ENCODE measurements at places on chromosomes 6 and 20. TPM values are rescaled to one million over a fixed set of nuclear protein-coding genes. Genes with fewer than 3 reads are reported as not detected.

- H3K4me3 ChIP-seq, result no peak overlapping the region
- no peaks in the 10 kb centered on the region for H3K4me1 ChIP-seq
- H3K27me3 ChIP-seq, result no peaks in the 10 kb centered on the region
- H3K27ac ChIP-seq, result no peak overlapping the region
Measured at GRCh38 chr6:120873125-120873865, 461.0 kb downstream of the TBC1D32 start.

DNA sequence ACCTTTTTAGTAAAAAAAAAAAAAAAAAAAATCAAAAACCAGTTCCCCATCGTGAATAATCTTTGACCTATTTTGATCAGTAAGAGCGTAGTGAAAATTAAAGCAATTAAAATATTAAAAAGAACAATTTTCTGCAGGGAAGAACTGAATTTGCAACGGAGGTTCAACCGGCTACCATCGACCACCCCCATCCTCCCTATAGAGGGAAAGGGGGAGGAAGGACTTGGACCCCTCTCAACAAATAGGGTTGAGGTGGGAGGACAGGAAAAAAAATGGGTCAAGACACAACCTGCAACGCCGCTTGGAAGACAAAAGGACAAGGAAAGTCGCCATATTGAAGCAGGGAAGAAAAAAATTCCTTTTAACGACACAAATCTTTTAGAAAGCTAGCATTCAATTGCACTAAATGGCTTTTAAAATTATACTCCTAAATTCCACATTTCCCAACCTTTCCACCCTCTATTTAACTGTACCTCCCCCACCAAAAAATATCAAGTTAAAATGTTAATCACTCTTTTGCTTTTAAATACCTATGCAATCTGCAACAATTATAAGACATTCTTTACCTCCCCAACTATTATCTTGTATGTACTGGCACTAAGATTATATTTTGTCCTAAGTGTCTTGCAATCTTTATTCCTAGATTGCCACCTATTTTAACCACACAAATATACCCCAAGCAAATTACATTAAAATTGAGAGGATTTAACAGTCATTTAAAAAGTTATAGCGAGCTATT lies 1.7 kb downstream of the PPP1R10 start:
- peak overlapping the region; percentile 90 for H3K4me3 ChIP-seq
- no peaks in the 10 kb centered on the region for H3K36me3 ChIP-seq
- H3K4me1 ChIP-seq, result peaks cover 6% of the 10 kb centered on the region
- H3K27ac ChIP-seq, result peak overlapping the region; percentile 95
- DNase-seq, result no peak
- H3K27me3 ChIP-seq, result no peaks in the 10 kb centered on the region

- no peak overlapping the region for H3K4me3 ChIP-seq
- H3K27me3 ChIP-seq, result no peaks in the 10 kb centered on the region
- H3K36me3 ChIP-seq, result no peaks in the 10 kb centered on the region
- H3K4me1 ChIP-seq, result no peaks in the 10 kb centered on the region
- no peak for DNase-seq
- no peak overlapping the region for H3K27ac ChIP-seq
Measured at GRCh38 chr6:51842804-51843378, 244.5 kb downstream of the PKHD1 start.

- no peaks in the 10 kb centered on the region for H3K36me3 ChIP-seq
- peaks cover 2% of the 10 kb centered on the region for H3K4me1 ChIP-seq
- H3K27ac ChIP-seq, result no peak overlapping the region
- no peak for DNase-seq
- no peaks in the 10 kb centered on the region for H3K27me3 ChIP-seq
- no peak overlapping the region for H3K4me3 ChIP-seq
Measured at GRCh38 chr20:64121586-64121985, 14.2 kb upstream of the NPBWR2 start.

DNA sequence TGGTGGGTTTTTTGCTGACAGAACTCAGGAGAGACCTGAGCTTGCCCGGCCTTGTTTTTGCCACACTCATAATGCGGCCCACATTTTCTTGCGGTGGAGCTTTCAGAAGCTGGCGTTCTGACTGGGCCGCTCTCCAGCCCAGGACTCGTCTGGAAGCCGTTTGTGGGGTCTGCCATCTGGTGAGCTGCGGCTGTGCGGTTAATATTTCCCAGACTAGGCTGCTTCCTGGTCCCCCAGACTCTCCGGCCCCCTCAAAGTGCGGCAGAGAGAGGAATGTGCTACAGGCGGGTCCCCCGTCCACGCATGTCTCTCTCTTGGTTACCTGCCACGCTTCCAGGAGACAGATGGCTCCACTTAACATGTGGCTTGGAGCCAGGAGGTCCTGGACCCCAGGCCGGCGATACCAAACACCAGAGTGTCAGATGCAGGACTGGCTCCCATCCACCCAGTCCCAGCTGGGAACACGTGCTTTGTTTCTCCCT lies 128.9 kb upstream of the PMEPA1 start:
- peak; percentile 30 for DNase-seq
- H3K36me3 ChIP-seq, result no peaks in the 10 kb centered on the region
- H3K27ac ChIP-seq, result peak overlapping the region; percentile 34
- no peaks in the 10 kb centered on the region for H3K27me3 ChIP-seq
- no peak overlapping the region for H3K4me3 ChIP-seq

DNA sequence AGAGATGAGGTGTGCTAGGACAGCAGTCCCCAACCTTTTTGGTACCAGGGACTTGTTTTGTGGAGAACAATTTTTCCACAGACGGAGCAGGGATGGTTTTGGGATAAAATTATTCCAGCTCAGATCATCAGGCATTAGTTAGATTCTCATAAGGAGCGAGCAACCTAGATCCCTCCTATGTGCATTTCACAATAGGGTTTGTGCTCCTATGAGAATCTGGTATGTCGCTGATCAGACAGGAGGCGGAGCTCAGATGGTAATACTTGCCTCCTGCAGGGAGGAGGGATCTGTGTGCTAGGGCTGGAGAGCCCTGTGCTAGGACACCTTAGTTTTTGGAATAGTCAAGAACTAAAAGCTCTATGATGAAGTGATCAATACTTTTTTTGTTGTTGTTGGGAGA lies 2.5 kb downstream of the SMIM13 start:
- H3K4me3 ChIP-seq, result no peak overlapping the region
- no peak for DNase-seq
- H3K27me3 ChIP-seq, result no peaks in the 10 kb centered on the region
- peaks cover 3% of the 10 kb centered on the region for H3K4me1 ChIP-seq
- no peaks in the 10 kb centered on the region for H3K36me3 ChIP-seq

DNA sequence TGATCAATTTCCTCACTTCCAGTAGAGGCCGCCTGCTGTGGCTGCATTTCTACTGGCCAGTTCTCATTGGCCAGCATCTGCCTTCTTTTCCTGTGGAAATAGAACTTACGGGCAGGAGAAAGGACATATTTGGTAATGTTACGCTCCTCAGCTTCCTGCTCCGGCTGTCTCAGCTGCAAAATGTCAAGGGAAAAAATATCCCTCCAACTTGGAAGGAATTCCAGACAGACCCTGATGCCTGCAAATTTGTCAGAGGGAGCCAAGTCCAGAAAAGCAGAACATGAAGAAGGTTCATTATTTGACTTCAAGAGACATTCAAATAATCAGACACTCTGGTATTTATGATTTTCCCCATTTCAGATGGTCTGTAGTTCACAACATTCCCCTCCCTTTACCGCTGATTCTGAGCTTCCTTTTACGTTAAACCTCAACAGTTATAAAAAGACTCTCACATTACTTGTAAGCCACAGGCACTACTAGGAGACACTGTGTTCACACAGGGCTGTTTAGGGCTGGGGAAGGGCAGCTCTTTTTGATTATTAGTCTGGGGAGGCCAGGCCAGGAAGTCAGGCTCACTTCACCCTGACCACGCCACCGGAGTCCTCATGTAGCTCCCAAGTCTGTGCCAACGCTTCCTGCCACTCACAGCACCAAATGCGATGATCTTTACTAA lies 179.6 kb upstream of the CCN2 start:
- H3K4me1 ChIP-seq, result peaks cover 7% of the 10 kb centered on the region
- no peaks in the 10 kb centered on the region for H3K27me3 ChIP-seq
- H3K27ac ChIP-seq, result peak overlapping the region; percentile 41
- H3K4me3 ChIP-seq, result no peak overlapping the region
- no peaks in the 10 kb centered on the region for H3K36me3 ChIP-seq

DNA sequence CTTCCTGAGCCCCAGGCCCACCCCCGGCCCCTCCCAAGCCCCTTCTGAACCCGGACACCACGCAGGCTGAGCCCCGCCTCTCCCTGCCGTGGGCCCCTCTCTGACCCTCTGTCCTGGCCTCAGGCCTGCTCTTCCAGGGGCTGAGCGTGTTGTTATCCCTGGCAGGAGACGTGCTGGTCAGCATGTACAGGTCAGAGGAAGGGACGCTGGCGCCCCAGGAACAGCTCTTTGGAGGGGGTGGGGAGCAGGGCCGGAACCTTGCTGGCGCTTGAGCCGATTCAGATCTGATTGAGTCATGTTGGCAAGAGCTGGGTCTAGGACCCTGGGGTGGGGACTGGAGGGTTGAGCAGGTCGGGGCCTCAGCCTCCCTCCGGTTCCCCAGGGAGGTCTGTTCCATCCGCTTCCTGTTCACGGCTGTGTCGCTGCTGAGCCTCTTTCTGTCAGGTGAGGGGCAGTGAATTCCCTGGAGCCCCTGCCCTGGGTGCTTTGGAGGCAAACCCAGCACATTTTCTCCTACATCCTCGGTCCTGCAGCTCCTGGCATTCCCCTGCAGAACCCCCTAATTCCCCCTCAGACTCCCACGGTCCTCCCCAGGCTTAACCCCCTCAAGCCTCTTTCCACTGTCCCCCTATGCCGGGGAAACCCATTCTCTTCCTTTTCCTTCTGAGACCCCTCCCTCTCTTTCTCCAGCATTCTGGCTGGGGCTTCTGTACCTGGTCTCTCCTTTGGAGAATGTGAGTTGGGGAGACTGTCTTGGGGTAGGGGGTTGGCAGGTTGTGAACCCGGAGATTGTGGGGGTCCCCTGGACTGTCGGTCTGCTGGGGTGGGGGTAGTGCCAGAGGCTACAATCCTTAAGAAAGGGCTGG lies 2.0 kb downstream of the SPAG4 start:
- H3K27ac ChIP-seq, result peak overlapping the region; percentile 82
- peaks cover 1% of the 10 kb centered on the region for H3K4me1 ChIP-seq
- H3K36me3 ChIP-seq, result no peaks in the 10 kb centered on the region
- DNase-seq, result peak; percentile 87

DNA sequence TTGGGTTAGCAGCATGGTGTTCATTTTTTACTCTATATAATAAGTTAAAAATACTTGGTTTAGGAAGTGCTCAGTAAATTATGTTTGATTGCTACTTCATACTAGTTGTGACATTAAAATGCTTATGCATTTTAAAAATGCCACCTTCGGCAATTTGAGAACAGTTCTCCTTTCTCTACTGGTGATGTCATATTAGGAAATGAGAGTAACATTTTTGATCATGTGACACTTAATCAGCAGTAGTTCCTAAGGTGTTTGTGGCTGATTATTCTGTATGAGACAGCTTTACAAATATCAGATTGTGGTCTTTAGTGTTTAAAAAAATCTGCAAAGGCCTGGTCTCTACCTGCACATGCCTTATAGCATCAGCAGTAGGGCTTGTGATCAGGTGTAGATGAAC lies 4.4 kb downstream of the GZF1 start:
- H3K4me1 ChIP-seq, result peaks cover 9% of the 10 kb centered on the region
- no peaks in the 10 kb centered on the region for H3K27me3 ChIP-seq
- no peak overlapping the region for H3K4me3 ChIP-seq
- no peak for DNase-seq
- H3K27ac ChIP-seq, result no peak overlapping the region
- no peaks in the 10 kb centered on the region for H3K36me3 ChIP-seq

DNA sequence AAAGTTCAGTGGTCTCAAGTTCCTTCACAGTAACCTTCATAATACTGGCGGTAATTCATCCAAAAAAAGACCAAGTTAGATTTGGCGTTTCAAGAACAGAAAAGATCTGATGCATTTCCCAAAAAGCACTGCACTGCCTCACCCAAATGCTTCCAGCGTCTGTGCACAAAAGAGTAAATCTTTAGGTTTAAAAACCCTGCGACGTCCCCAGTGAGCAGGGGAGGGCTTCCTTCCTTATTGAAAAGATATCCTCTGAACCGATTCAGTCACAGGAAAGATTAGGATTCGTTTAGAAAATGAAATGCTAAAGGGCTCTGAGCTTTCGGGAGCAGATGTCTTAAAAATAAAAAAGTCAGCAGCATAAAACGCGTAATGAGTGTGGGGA lies 654 bp downstream of the TBC1D7 start:
- peaks cover 2% of the 10 kb centered on the region for H3K4me1 ChIP-seq
- DNase-seq, result no peak
- H3K36me3 ChIP-seq, result no peaks in the 10 kb centered on the region
- no peaks in the 10 kb centered on the region for H3K27me3 ChIP-seq
- H3K27ac ChIP-seq, result peak overlapping the region; percentile 84
- H3K4me3 ChIP-seq, result peak overlapping the region; percentile 88

DNA sequence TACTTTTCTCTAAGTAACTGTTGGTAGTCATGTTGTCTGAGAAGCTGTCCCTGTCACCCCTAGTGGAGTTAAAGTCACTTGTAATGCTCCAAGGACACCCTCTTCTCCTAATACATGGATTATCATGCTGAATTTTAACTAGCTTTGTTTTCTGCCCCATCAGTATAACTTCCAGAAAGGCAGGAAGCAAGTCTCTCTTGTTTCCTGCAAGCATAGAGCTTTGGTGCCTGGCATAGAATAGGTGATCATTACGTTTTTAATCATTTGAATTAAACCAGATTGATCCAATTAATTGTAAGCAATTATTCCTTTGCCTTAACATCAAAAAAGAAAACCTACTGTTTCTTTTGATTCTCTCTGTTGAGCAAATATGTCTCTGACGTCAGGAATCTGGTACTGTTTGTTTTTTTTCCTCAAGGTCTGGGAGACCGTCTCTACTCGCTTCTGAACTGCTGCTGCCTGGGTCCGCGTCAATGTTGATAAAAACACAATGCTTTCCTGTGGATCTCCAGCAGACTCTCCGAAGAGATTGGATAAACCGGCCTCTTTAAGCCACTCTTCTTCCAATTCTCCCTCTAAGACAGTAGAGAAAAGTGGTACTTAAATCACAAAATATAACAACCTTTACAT lies 71.8 kb downstream of the ARHGAP18 start:
- H3K4me3 ChIP-seq, result no peak overlapping the region
- H3K27me3 ChIP-seq, result no peaks in the 10 kb centered on the region
- peak; percentile 66 for DNase-seq
- no peaks in the 10 kb centered on the region for H3K36me3 ChIP-seq

DNA sequence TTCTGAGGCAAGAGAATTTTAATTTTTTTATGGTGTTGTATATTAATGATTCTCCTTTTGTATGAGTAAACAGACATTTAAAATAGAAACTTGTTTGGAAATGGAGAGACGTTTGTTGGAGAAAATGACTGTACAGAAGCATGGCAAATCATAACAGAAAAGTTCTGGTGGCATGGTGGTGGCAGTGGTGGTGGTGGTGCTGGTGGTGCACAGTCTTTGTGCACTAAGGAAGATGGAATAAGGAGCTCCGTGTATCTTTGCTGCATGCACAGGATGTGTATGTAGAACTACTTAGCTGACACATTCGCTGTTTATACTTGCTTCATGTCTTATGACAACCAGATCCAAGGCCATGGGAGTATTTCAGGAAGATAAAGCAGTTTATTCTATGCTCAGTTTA lies 294.9 kb downstream of the UTRN start:
- DNase-seq, result no peak
- H3K27me3 ChIP-seq, result no peaks in the 10 kb centered on the region
- no peaks in the 10 kb centered on the region for H3K36me3 ChIP-seq
- peaks cover 2% of the 10 kb centered on the region for H3K4me1 ChIP-seq
- H3K27ac ChIP-seq, result no peak overlapping the region

GRCh38 chr20:48420176-48420575 lies 407.6 kb downstream of the PREX1 start:
- no peak for DNase-seq
- H3K27ac ChIP-seq, result no peak overlapping the region
- no peaks in the 10 kb centered on the region for H3K27me3 ChIP-seq

BNIP5 gene
- 0.12 TPM for total RNA-seq

PHF3 gene
- total RNA-seq, result 71.0 TPM

USP49 gene
- total RNA-seq, result 4.7 TPM

HLA-DRB1 gene
- total RNA-seq, result 16.6 TPM

XKR7 gene
- not detected for total RNA-seq

FERMT1 gene
- 3.5 TPM for total RNA-seq

CD93 gene
- total RNA-seq, result 30.8 TPM

ARFGEF3 gene
- total RNA-seq, result 0.18 TPM

ASIP gene
- 14.1 TPM for total RNA-seq

Measured in ovary (tissue), 10 donors.